CD4-positive, alpha-beta T cell treated with Interleukin-2 at 100 ng/mL for 4 hours (primary cell): ENCODE measurements at places on chromosomes 1 and 21.

DNA sequence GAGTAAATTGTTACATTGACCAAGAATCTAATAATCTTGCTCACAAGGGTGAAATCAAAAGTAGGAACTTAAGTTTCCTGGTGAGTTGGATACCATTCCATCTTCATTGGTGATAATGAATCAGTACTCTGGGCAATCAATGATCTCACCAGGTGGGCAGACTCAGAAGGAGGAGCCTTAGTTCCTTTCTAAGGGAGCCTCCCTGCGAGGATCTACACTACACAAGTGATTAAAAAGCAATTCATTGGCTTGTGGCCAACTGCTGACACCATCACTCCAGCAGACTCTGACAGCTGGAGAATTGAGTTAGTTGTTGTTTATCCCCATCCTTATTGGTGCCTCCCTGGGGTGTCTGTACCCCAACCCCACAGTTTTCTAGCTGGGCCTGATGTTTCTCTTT is 84.1 kb upstream of the VANGL1 start:
- DNase-seq, result no peak

- DNase-seq, result no peak
Observed at GRCh38 chr21:36250423-36251075, 69.4 kb upstream of the MORC3 start.

DNA sequence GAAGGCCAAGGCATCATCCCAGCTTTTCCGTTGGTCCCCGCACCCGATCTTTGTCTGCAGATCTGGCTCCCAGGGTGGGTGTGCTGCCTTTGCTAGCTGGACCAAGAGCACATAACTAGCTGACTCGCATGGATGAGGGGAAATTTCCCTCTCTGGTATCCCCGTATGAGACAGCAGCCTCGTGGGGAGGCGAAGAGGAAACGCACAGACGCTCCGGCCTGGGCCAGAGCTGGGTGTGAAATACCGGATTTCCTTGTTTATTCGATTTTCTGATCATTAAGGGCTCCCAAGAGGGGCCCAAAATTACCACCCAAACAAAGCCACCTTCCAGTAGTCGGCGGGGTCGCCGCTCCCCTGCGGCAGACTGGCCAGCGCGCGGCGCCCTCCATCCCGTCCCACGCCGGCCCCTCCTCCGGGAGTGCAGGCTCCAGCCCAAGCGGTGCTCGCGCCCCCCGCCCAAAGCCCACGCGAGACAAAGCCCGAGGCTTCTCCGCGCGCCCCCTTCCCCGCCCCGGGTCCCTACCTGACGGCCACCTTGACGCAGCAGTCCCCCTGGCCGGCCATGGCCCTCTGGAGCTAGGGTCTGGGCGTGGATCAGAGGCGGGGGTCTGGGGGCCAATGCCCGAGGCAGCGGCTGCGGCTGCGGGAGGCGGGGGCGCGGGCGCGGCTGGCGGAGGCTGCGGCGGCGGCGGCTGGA is 546 bp downstream of the KIF21B start:
- peak; percentile 47 for DNase-seq

DNA sequence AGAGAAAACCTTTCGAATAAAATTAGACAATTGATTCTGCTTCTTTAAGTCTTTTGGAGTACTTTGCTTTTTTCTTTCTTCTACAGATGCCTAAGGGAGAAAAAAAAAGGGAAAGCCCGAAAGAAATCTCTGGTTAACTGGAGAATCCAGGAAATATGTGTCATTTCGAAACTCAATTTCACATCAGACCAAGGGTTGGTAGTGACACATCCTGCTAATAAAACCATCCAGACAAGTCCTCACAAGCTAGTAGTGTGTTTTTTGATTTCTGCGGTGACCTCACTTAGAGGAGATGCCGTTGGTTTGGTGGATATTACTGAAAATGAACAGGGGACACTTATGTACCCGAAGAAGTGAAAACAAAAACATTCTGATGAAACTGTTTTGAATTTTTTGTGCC is 726.5 kb upstream of the ADAMTS5 start:
- DNase-seq, result no peak

DNA sequence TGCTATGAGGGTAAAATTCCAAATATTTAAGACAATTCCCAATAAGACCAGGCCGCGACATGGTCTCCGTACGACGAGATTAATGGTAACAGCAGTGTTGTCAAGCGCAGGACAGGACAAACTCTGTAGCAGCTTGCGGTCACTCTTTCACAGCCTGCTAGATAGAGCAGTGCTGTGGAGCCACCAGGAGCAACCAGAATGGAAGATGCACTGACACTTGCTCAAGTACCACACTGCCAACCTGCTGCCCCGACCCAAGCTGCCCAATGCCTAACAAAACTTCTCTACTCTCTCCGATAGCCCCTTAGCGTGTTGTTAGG is 636 bp downstream of the WARS2 start:
- no peak for DNase-seq

DNA sequence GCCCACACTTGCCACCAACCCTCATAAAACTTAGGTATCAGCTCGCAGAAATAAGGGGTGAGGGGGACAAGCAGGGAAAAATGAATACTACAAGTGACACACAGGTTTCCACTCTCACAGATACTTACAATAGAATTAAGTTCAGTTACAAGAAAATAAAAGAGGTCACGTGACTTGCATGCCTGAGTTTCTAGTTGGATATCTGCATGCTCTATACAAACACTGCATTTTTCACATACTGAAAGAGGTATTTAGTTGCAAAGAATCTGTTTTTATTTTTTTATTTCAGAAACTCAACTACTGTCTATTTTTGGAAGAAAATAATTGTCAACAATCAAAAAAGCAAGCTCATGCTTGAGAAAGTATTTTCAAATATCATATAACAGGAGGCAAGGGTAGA is 43.5 kb downstream of the DPYD start:
- DNase-seq, result no peak

DNA sequence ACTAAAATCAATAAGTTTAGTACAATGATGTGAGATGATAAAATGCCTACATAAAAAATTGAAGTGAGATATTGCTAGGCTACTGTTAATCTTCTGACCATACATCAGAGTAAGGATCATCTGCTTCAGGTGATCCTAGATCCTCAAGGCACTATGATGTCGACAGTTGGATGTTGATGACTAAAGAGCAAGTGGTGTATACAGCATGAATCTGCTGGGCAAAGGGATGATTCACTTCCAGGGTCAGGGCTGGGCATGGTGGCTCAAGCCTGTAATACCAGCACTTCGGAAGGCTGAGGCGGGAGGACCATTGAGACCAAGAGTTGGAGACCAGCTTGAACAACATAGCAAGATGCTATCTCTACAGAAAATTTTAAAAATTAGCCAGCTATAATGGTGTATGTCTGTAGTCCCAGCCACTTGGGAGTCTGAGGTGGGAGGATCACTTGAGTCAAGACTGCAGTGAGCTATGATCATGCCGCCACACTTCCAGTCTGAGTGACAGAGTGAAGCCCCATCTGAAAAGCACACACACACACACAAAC is 24.6 kb downstream of the NUF2 start:
- DNase-seq, result no peak

GRCh38 chr1:51487628-51488027 is 31.4 kb downstream of the EPS15 start:
- no peak for DNase-seq

GRCh38 chr1:34828611-34829010 is 30.9 kb downstream of the SMIM12 start:
- DNase-seq, result no peak

- no peak for DNase-seq
Observed at GRCh38 chr1:43604192-43604591, 45.8 kb upstream of the KDM4A start.

GRCh38 chr1:156828400-156829124 is 11.9 kb upstream of the SH2D2A start:
- no peak for DNase-seq

DNA sequence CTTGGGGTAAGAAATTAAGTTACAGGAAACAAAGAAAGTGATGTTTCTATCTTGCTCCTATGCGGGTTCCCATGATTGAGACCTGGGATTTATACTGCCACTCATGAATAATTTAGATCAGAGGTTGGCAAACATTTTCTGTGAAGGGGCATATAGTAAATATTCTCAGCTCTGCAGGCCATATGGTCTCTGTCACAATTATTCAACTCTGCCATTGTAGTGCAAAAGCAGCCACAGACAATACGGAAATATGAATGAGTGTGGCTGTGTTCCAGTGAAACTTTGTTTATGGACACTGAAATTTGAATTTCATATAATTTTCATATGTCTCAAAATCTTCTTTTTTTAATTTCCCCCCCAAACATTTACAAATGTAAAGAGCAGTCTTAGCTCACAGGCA is 127.2 kb downstream of the FOXD2 start:
- DNase-seq, result no peak

GRCh38 chr21:45128613-45129188 is 54.3 kb downstream of the ADARB1 start:
- peak; percentile 82 for DNase-seq

DNA sequence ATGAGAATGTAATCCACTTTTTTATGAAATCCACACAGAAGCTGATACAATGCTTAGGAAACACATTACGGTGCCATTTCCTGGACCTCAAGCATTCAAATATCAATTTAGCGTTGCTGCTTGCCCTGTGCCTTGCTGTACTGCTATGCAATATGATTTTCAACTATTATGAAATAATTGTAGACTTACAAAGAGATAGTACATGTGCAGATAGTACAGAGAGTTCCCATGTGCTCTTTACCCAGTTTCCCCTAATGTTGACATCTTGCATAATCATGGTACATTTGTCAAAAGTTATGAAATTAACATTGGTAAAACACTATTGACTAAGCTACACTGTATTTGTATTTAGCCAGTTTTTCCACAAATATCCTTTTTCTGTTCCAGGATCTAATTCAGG is 37.7 kb upstream of the PTBP2 start:
- DNase-seq, result no peak

DNA sequence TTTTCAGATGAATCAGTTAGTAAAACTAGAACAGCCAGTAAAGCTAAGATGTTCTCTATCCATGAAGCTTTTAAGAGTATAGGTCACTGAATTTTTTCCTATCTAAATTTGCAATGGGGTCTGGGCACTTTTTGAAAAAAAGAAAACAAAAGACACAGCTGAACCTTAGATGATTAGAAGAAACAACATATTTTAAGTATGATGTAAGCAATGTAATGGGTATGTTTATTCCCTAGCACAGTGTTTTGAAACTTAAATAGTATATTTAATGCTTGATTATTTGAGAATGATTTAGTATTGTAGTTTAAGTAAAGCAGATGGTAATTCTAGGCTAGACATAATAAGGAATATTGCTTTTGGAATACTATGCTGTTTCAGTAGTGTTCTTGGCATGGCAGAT is 36.2 kb downstream of the KCTD3 start:
- no peak for DNase-seq

- DNase-seq, result no peak
Observed at GRCh38 chr1:165644064-165644735, 13.2 kb downstream of the MGST3 start.

DNA sequence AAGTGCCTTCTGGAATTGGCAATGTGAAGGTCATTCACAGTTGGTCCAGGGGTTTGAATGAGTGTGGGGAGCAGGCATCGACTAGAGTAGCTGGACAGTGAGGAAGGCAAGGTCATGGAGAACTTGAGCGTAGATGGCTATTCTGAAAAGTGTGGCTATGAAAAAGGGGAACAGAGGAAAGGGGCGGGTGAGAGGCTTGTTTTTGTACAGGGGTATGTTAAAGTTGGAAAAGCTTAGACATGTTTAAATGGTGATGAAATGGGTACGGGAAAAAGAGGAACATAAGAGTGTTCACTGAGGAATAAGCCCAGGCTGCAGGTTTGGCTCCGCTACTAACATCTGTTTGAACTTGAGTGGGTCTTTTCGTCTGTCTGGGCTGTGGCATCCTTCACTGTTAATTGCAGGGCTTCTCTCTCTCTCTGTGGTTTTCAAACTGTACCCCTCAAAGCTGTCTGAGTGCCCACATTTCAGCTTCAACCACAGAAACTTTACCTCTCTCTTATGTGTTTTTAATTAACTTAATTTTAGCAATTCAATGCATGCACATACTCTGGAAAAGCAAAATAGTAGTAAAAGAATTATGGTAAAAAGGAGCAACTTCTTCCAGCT is 70.8 kb upstream of the COA6 start:
- no peak for DNase-seq

DNA sequence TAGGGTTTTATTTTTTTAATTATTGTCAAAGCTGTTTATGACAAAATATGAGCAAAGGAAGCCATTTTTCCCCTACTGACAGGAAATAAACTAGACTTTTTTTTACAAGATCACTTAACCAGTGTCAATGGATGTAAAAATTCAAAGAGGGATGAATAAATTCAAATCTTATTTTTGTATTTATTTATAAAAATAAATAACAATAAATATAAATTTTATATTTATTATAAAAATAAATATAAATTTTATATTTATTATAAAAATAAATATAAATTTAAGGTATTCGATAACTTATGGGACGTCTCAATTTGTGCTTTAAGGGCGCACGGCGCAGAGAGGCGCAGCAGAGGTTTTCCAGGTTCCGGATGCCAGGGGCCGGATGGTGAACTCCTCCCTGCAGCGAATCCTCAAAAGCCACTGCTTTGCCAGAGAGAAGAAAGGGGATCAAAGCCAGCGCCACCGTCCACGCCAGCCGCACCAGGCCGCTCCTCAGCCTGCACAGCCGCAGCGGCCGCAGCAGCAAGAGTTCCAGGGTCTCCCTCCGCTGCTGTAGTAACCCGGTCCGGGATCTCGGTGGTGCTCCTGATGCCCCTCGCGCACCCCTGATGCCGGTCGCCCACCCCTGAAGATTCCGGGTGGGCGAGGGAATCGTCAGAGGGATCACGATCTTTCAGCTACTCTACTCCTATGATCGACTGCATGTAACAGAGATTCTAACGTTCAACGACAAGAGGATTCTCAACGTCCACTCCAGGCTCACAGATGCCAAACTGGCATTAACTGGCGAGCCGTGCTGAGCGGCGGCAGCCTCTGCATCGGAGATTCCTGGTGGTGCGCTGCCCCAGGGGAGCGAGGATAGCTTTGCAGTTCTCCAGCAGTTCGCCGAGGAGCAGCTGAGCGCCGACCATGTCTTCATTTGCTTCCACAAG is 28.5 kb upstream of the RLF start:
- DNase-seq, result no peak

DNA sequence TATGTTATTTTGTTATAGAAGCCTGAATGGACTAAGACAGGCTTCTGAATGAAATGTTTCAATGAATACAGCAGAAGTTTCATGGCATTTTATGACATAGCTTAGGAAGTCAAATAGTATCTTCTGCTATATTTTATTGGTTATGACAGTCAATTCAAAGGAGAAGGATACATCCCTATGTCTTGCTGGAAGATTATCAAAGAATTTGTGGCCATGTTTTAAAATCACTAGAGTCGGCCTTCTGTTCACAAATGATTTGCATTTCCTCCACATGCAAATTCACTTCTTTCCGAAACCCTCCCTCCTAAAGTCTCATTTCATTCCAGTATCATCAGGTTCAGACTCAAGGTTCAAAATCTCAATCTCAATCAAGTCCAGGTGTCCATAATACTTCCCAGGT is 679.2 kb upstream of the ADAMTS5 start:
- DNase-seq, result no peak
